NCI-H2107 (cell line): ENCODE measurements at places on chromosomes 11 and 22.

- DNase-seq = no peak
These were observed 3.7 kb downstream of the RNH1 start for GRCh38 chr11:503179-503981.

DNA sequence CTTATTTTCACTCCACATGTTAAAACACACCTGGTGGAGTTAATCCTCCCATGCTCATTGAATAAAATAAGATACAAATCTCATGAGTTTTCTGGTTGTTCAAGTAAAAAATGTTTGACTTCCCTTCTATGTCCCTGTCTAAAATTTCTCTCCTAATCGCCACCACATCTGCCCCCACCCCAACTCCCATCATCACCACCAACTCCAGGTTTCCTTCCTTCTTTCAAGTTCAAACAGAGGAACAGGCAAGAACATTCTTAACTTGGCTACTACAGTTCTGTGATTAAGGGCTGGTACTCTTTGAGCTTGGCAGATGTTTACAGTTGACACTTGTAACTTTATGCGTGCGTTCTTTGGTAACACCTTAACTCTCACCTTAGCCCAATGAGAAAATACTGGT, 9.1 kb upstream of the PSMA1 start:
- DNase-seq = no peak

DNA sequence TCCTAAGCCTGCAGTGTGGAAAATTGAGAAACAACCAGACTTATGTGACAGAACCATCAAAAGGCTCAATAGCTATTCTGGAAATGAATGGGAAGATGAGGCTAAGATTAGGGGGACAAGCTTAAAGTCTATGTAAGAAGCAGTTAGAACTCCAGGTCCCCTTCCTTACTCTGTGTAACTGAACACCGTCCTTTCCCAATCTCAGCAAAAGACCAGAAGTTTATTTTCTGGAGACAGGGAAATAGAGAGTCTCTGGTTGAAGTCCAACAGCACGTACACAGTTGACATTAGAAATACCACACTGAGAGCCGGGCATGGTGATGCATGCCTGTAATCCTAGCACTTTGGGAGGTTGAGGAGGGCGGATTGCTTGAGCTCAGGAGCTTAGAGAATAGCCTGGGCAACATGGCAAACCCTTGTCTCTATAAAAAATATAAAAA, 93.9 kb downstream of the CD44 start:
- no peak for DNase-seq

DNA sequence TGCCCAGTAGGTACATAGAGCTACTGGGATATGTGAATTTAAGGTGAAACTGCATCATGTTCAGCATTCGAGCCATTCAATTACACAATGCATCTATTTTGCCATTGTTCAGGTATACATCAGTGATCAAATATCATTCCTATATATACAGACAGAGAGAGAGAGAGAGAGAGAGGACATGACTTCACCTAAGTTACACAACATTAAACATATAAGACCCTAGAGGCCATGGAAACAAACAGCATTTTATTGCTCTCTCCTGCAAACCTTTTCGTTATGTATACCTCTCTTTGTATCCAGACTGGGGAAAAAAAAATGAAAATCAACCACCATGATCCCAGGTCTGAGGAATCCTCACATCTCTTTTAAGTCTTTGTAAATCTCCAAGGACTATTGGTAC, 1829.1 kb downstream of the LRRC4C start:
- no peak for DNase-seq

DNA sequence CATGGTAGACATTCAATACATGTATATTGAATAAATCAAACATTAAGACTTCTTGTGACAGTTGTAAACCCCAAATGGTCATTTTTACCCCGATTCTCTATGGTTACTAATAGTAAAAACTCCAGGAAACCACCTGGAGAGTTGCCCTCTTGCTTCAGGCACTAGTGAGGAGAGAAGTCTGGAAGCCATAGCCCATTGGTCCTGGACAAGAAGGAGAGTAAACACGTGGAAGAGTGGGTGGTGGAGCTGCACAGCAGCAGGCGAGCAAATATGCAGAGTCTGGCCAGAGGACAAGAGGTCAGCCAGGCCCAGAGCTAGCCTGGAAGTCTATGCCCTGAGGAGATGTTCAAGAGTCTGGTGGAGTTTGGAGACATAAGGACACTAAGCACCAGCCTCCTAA, 17.7 kb downstream of the DCHS1 start:
- no peak for DNase-seq

- no peak for DNase-seq
These were observed 47.5 kb upstream of the POU2AF1 start for GRCh38 chr11:111426617-111427016.

GRCh38 chr11:67163006-67163405, 43.9 kb downstream of the KDM2A start:
- no peak for DNase-seq

GRCh38 chr22:19085233-19085718, 36.9 kb downstream of the DGCR2 start:
- DNase-seq = no peak

DNA sequence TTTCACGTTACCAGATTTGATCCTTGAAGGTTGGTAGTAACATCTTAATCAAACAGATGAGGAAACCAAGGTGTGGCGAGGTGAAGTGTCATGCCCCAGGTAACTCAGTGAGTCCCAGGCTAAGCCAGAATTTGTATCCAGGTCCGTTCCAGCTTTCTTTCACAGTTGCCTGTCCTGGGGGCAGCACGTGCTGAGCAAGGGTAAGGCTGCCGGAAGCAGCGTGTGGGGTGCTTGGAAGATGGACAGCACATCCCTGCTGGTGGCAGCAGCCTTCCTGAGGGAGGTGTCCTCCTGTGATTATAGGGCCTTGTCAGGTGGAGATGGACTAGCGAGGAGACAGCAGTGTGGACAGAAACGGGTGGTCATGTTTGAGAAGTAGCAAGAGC, 50.9 kb downstream of the TRIOBP start:
- no peak for DNase-seq

GRCh38 chr22:27226666-27227065, 569.3 kb downstream of the MIAT start:
- no peak for DNase-seq

GRCh38 chr11:35316161-35316560, 103.2 kb downstream of the SLC1A2 start:
- DNase-seq = no peak

- no peak for DNase-seq
These were observed 11.7 kb upstream of the MPEG1 start for GRCh38 chr11:59224351-59224928.

DNA sequence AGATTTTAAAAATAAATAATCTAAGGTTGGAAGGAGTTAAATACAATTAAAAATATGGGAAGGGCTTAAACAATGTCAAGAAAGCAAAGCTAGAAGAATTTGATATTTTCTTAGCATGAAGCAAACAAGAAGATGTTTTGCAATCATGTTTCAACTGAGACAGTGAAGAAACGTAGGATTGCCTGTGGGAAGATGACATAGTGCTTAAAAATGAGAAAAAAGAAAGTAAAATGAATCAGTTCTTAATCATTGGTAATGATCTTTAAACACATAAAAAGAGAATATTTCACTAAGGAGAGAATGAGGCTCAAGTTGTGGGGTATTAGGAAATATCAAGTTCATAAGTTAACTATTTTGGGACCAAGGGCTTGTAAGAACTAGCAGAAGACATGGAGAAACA, 855.0 kb downstream of the METTL15 start:
- no peak for DNase-seq

DNA sequence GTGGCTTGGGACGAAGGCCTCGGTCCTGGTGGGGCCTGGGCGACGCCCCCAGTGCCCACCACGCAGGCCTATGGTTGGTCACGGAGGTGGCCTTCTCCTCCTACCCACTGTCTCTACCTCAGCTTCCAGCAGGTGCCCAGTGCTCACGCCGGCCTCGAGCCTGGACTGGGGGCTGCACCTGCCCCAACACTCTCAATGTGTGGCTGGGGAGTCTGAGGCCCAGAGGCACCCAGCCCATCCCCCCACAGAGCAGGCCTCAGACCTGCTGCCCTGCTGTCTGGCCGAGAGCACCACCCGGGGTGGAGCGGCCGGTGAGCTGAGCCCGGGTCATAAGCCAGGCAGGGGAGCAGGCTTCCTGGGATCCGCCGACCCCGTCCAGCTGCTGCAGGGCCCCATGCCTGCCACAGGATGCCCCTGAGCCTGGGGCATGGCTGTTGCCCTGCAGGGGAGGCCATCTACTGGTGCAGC, 28.6 kb upstream of the MUC5AC start:
- no peak for DNase-seq

DNA sequence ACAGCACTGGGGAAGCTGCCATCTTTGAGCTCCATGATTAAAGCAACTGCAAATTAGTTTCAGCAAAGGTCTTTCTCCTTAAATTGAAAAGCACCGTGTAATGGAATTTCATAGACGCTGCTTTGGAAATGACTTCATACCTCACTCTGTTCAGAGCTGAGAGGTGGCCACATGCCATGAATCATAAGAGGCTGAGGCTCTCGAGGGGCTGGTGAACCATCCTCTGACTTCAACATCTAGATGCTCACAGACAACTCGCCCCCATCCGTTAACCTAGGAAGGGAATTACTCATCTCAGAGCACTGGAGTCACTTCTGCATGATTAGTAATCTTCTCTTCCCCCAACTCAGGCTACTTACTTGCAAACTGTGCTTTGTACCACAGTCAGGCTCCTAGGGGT, 122.3 kb downstream of the RCN1 start:
- no peak for DNase-seq

GRCh38 chr22:48186146-48186790, 1423.8 kb downstream of the TBC1D22A start:
- no peak for DNase-seq

DNA sequence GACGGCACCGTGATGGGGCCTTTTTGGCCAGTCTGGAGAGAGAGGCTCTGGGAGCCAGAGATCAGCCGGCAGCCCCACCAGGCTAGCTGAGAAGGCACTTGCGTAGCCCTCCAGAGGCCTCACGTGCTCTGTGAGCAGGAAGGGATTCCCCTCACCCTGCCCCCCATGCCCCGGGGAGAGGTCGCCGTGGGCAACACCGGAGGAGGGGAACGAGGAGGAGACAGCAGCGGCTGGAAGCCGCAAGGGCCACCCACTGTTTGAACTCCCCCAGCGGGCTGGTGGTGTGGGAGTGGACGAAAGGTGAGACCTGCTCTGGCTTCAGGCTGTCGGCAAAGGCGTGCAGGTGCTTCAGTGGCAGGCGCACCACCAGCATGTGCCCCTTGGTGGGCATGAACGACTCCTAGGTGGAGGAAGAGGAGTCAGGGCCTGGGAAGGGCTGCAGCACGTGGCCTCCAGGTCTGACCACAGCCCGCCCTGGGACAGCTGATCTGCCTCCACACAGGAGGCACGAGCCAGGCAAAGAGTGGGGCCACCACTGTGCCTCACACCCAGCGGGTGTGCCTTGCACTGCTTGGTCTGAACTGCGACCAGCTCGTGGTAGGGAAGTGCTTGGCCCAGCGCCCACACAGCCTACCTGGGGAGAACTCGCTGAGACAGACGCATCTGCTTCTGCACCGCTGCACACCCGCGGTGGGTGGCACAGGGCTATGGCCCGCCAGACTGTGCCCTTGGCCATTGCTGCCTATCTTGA, 99.9 kb downstream of the MED15 start:
- DNase-seq = peak; percentile 14

- no peak for DNase-seq
These were observed 55.0 kb upstream of the CNTN5 start for GRCh38 chr11:98965775-98966174.

GRCh38 chr11:50188040-50188439, 155.4 kb downstream of the OR4C45 start:
- no peak for DNase-seq

DNA sequence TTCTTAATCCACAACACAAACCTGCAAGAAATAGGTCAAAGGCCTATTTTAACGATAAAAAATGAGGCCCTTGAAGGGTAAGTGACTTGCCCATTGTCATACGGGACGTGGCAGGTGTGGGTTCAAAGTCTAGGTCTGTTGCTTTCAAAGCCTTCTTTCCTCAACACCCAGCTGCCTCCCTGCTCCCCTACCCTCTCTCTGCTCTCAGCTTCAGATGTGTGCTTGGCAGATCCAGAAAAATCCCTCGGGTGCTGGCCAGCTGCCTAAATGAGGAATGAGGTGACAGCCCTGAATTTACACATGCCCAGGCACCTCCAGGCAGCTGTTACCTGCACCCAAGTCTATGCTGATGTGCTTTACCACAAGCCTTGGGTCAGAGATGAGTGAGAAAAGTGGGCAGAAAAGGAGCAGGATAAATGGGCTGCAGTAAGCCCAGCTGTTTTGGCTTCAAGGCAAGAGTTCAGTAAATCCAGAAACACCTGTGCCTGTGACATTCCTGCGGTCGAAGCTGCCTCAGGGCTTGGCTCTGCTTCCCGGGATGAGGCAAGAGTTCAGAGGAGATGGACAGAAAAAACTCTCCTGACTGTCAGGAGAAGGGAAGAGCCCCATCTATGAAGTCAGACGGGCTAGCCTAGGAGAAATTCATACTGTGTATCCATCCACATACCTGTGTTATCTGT, 49.9 kb upstream of the LDLRAD3 start:
- DNase-seq = no peak

DNA sequence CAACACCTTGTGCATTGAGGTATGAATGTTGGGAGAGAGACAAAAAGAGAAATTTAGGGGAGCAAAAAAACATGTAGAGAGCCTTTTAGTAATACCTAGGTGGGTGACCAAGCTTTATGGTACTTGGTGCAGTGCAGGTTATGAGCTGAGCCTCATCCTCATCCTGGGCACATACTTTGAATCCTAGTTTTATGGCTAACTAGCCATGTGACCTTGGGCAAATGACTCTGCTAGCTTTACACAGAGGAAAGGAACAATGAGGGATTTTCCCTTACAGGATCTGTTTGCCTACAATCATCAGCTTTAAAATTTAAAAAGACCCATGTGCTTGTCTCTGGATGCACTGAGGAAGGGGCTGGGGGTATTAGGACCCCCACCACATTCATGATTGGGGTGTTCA, 187.8 kb upstream of the ISX start:
- DNase-seq = no peak

- DNase-seq = no peak
These were observed 545 bp downstream of the FEN1 start for GRCh38 chr11:61793083-61793828.

DNA sequence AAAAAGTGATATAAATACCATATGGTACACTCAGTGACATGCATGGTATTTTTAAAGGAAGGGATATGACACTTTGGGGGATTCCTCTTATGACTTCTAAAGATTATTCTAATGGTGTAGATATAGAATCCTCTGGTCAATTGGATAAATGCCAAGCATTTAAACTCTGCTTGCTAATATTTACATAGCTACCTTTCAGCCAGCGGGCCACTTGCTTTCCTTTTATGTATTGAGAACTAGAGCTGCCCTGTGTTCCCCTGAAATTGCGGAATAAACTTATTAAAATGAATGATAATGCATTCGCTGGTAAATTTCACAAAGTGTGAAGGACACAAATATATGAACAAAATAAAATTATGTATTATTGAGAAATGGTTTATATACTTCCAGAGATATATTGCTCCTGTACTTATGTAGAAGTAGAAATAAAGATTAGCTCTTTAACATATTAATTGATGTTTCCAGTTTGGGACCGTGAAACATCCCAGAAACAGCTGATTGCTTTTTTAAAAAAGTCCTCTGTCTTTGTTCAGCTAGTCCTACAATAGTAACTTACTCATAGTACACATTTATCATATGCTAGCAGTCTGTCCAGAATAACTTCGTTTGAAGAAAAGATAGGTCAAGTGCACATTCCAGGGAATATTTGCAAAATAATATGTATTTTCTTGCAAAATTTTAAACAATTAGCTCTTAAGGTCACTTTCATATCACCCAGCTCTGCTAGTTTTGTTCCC, 40.1 kb upstream of the CARD18 start:
- no peak for DNase-seq

- no peak for DNase-seq
These were observed 680.0 kb downstream of the BRD1 start for GRCh38 chr22:49147617-49148175.

- no peak for DNase-seq
These were observed 35.0 kb downstream of the GRIK4 start for GRCh38 chr11:120546312-120547205.
